ENCODE measurements at places on chromosomes 16 and 17.

DNA sequence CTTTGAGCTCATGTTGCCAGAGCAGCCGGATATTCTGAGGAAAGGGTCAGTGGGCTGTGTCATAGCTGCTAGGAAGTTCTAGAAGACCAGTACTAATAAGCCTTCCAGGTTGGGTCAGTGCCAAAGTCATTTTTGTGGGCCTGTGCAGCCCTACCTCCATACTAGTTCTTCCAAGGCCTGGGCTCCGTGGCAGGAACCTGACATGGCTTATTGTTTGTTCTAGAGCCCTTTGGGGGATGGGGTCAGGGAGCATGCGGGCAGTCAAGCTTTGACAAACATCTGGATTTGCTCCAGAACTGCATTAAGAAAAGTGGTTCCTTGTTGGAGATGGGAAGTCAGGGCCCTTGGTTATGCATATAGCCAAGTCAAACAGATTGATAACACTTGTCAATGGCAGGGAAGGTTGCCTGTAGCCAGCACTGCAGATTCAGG is 7.6 kb downstream of the ALKBH5 start:
- no peak for DNase-seq

- peak; percentile 19 for DNase-seq
Observed at GRCh38 chr17:81428948-81429774, 33.9 kb downstream of the BAHCC1 start.

GRCh38 chr16:11253995-11254912 is 1.8 kb downstream of the SOCS1 start:
- no peak for DNase-seq

DNA sequence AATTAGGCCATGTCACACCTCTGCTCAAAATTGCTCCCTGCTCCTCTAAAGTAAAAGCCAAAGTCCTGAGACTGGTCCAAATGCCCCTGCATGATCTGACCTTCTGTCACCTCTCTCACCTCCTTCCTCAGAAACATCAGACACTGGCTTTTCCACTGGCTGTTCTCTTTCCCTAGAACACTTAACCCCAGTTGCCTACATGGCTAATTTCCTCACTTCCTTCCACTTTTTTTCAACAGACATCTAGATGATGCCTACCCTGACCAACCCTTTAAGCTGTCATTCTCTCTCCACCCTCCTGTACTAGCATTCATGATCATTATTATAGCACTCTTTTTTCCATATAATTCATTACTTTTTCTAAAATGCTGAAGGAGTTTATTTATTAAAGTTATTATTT is 31.0 kb downstream of the CCT6B start:
- no peak for DNase-seq

DNA sequence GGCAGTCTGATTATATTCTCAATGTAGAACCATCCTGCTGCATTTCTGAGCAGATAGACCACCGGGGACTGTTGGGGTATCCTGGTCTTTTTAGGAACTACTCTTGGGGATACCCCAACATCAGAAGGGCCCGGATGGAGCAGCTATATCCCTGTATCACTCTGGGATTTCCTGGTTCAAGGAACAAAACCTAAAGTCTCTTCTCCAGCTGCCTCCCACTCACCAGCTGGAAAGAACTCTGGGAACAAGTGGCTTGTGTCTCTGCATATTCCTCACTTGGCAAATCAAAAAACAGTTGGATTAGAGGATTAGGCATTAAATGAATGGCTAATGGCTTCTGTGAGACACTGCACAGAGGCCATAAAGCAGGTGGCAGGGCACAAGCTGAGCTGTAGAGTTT is 62.3 kb upstream of the HS3ST2 start:
- no peak for DNase-seq

DNA sequence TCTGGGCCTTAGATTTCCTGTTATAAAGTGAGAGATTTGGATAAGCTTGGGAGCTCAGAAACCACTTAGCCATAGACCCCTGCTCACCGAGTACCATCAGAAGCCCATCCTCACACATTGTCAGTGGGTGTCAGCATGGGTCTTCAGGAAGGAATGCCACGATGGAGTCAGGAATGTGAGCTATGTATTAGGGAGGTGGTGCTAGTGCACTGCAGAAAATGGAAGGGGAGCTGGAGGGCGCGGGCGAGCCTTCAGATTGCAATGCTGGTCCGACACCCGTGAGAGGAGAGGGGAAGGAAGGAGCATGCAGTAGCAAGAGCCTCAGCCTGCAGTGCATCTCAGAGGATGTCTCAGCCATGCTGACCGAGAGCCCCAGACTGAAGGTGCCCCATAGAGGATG is 294.5 kb downstream of the FOXL1 start:
- DNase-seq, result no peak

GRCh38 chr16:88543230-88543813 is 26.9 kb upstream of the ZC3H18 start:
- DNase-seq, result no peak

DNA sequence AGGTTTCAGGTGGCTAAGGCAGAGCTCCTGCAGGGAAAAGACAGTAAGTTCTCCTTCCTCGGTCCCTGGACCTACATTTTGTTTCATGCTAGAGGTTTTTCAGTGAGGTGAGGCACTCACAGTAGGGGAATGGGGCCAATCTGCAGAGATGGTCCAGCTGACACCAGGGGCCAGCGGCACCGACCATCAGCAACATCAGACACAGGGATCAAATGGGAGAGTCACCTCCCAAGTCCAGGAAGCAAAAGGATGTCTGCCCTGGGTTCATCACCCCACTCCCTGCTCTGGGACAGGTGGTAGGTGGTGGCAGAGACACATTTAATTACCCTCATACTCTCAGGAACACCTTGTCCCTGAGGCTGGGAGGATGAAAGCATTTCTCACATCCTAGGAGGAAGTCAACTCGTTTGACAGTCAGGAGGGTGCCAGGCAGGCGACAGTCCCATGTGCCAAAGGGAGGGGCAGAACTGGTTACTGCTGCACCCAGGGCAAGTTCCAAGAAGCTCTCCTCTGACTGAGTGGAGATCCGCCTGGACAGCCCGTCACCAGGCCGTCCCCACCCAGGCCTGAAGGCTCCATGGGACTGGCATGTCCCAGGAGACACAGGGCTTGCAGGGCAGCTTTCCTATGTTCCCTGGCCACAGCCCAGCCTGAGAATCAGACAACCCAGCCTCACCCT is 19.2 kb downstream of the ATP6V0D1 start:
- DNase-seq, result no peak

DNA sequence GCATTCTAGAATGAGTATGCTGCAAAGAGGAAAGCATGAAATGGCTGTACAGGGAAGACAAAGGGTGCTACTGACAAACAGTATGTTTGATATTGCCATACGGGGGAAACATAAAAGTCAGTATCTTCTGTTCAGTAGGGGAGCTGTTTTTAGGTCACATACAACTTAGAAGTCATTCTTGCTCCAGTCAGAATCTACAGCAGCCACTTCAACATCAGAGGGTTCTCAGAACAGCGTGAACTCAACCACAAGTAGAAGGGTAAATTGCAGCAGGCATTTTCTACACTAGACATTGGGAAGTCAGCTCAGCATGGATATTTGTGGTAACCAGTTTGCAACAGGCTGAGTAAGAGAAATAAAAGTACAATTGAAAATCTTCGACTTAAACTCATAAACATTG is 1241.8 kb upstream of the GOT2 start:
- DNase-seq, result no peak
